EH (cell line): ENCODE measurements at places on chromosomes 5 and 9.

- DNase-seq, result no peak
Observed at GRCh38 chr9:15272377-15272928, 34.6 kb downstream of the TTC39B start.

DNA sequence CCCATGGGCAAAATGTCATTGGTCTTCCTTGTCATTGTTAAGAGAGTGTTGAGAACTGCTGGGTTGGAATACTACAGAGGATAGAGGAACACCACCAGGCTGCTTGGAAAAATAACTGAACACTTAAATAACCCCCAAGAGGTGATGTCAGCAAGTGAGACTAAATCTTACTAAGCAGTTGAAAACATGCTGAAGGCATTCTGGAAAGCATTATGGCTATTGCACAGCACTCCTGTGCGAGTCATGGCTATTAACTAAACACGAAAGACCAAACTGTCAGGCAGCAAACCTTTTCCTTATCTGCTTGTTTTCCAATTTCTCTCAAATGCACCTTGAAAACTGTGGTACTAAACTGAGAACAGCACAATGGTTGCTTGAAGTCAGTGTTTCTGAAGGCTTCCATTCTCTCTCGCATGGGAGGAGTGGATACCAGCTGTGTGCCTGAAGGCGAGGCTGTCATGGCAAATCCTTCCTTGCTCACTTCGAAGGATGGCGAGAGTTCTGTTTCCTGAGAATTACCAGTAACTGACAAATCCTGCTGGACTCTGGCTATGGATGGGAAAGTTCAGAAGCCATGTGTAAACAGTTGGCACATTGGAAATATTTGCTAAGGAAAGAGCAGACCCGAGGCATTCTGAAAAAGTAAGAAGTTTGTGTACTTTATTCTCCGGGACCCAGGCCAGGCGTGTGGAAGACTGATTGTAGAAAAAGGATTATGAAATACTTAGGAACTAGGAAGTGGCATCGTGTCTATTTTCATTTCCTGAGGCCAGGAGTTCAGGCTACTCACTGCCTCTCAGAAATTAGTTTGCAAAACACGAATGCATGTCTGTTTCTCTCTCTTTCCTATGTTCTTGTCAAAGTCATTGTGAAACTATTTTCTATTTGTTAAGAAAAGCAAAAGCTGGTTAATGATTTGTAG lies 182.1 kb downstream of the DMRT2 start:
- peak; percentile 94 for DNase-seq

- no peak for DNase-seq
Observed at GRCh38 chr5:78482948-78483347, 122.5 kb downstream of the SCAMP1 start.

GRCh38 chr5:110735556-110735955 lies 3.3 kb upstream of the SLC25A46 start:
- peak; percentile 2 for DNase-seq

GRCh38 chr9:33130961-33131789 lies 36.0 kb downstream of the B4GALT1 start:
- no peak for DNase-seq
